ENCODE measurements at places on chromosomes 2 and 18.

DNA sequence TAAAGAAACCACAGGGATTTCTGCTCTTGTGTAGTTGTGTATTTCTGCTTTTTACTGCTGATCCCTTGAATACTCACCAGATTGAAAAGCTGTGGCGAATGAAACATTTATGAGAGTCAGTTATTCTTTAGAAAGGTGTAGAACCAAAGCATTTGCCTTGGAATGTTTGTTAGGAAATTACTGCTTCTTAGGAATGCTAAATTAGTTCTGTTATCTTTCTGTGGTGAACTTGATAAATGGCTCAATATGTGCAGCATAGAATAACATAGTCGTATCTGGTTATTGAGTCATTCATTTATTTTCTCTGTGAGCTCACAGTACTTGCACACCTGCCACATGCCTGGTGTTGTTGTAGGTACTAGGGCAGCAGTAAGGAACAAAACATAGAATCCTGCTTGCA lies 57.0 kb upstream of the FAM237A start:
- DNase-seq, result no peak

- no peak for DNase-seq
Observed at GRCh38 chr2:111634995-111635538, 248.9 kb downstream of the ANAPC1 start.

- no peak for DNase-seq
Observed at GRCh38 chr18:23266717-23267446, 131.6 kb downstream of the CABLES1 start.

DNA sequence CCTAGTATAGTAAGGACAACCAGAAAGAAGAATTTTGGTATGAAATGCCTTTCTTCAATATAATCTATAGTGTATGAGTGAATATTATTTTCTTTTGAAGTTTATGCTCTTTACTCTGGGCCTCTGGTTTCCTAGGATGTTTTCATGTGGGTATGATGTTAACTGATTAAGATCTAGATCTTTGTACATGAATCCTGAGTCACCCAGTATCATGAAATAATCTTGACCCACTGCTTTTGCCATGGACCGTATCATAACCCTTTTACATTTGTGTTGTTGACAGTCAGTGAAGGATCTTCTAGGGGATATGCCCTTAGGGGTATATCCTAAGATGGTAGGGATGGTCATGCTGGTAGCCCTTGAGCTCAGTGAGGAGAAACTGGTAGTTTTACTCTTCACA lies 100.3 kb downstream of the RAB3GAP1 start:
- no peak for DNase-seq

DNA sequence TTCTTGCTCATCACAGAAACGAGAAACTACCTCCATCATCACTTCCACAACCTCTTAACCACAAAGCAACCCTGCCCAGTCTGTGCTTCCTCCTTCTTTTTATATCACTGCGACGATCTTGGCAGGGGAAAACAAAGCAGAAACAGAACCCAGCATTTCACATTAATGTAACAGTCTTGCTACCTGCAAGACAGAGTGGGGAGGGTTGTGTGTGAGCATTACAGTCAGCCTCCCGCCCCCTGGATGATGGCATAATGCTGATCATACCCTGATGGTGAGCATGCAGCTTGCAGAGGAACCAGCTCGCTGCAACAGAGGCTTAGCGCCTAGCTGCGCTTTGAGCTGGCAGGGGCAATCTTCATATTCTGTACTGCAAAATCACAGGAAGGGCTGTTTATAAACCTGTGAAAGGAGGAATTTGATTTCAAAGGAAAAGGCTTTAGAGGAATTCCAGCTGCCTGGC lies 376.1 kb downstream of the IRS1 start:
- no peak for DNase-seq

DNA sequence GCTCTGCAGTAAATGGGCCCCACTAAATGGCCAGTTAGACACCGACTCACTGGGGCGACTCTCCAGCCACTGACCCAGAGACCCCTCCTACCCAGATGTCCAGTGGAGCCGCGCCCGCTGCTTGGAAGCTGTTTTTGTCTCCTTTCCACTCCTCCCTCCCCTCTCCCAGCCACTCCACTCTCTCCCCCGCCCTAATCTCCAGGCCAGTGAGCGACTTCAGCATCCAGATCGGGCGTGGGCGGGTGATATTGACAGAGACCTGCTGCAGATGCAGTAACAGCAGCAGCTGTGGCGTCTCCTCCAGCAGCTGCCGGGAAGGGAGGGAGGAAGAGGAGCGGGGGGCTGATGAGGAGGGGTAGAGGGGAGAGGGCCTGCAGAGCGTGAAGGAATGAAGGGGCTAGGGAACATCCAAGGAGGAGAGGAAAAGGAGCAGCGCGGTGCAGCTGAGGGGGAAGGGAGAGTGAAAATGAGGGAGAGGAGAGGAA lies at the start of gene SCN7A:
SCN7A (minus strand) TSS at position 110 of the 485 bp plus-strand sequence. CDS start 16,553 bp downstream, outside the sequence.
- no peak for DNase-seq

- no peak for DNase-seq
Observed at GRCh38 chr2:122001441-122001874, 246.0 kb downstream of the TSN start.

GRCh38 chr2:3147651-3148530 lies 229.7 kb downstream of the EIPR1 start:
- no peak for DNase-seq

DNA sequence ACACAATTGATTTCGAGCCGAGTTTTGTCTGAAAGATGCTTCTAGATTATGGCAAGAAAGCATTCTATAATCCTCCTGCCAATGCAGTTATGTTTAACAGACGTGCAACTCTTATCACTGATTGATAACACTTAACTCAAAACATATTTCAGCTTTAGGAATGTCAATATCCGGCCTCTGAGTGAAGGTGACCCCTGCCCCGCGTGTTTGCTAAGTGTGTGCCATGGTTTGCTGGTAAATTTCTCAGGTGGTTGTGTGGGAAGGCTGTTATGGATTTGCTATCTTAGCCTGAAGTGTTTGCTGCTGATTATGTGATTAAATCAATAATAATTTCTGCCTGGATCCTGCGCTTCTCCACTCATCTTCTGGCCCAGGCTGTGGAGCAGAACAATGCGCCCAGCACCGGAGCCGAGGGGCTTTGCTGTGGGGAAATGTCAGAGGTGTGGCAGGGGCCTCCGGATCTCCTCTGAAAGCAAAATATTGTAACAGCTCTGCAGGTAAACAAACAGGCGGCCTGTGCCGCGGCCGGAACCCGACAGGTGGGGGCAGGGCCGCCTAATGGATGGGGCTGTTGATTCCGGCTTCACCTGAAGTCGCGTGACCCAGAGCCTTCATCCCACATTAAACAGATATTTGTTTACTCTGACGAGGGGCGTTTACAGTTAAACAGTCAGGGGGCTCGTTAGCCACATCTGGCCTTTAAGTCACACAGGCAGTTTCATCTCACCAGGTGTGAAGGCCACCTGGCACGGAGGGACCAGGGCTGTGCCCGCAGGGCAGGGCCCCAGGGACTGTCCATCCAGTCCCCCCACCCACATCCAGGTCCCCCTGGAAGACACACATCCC lies 210.7 kb upstream of the SALL3 start:
- DNase-seq, result peak; percentile 60

DNA sequence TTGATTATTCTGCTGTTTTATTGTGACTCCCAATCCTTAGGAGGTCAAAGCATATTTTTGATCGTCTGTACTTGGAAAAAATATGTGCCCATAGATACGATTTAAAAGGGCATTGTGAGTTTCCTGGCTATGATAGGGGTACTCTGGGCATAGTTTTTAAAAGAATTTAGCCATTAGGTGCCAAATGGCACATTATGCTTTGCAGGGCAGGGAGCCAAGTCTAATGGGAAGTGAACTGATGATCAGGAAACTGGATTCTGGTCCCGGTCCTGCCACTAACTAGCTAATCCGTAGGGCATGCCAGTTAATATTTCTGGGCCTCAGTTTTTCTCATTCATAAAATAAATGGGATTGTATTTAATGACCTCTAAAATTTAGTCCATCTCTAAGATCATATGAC lies 189.3 kb downstream of the LTBP1 start:
- DNase-seq, result no peak

GRCh38 chr2:2123238-2123637 lies 207.8 kb downstream of the MYT1L start:
- DNase-seq, result no peak

- no peak for DNase-seq
Observed at GRCh38 chr18:70582981-70583380, 294.1 kb downstream of the SOCS6 start.

DNA sequence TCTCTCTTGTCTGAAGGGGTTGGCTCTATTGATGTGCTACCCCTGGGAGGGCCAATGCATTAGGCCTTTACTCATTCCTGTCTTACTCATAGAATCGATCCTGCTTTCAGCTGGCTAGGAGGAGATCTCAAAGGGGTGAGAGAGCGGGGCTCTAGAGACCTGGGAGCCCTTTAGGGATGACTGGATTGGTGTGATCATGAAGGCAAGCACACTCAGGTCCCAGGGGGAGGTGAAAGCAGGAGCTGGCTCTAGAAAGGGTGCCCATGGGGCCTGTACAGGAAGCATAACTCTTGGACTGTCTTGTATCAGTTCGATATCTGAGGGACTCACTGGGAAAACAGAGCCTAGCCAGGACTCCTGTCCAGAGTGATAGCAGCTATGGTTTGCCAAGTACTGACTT lies 47.8 kb downstream of the INPP4A start:
- no peak for DNase-seq

DNA sequence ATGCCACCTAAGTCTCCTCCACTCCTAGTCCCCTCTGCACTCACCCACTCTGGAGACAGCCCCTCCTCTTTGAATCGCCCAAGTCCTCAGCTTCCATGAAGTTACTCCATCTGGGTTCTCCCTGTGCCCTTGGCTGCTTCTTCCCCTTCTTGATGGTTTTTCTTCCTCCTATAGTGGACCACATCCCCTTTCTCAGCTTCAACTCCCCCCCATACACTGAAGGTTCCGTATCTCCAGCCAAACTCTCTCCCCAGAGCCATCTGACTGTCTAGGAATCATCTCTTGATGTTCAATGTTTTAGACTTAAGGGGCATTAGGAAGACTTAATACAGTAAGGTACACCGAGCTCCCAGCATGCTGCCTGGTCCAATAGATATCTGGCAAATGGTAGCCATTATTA lies 39.6 kb downstream of the EMX1 start:
- DNase-seq, result no peak

- DNase-seq, result no peak
Observed at GRCh38 chr2:157479081-157480027, 35.5 kb upstream of the CYTIP start.

DNA sequence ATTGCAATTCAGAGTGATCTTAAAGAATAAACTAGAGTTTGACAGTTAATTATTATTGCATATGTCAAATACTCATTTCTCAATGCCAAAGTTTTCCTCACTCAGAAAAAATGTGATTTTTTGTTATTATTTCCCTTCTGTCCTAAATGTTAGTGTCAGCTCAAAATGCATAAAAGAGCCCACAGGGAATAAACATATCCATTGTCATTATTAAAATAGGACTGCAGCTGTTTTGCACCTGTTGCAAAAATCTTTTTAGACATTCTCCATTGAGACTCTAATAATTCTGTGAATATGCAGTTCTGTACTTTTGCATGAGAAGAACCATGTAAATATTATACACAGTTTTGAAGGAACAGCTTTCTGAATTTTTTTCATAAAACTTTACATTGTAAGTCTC lies 540.0 kb upstream of the SLC39A10 start:
- no peak for DNase-seq

GRCh38 chr2:233051241-233052149 lies 8.6 kb upstream of the INPP5D start:
- DNase-seq, result no peak

DNA sequence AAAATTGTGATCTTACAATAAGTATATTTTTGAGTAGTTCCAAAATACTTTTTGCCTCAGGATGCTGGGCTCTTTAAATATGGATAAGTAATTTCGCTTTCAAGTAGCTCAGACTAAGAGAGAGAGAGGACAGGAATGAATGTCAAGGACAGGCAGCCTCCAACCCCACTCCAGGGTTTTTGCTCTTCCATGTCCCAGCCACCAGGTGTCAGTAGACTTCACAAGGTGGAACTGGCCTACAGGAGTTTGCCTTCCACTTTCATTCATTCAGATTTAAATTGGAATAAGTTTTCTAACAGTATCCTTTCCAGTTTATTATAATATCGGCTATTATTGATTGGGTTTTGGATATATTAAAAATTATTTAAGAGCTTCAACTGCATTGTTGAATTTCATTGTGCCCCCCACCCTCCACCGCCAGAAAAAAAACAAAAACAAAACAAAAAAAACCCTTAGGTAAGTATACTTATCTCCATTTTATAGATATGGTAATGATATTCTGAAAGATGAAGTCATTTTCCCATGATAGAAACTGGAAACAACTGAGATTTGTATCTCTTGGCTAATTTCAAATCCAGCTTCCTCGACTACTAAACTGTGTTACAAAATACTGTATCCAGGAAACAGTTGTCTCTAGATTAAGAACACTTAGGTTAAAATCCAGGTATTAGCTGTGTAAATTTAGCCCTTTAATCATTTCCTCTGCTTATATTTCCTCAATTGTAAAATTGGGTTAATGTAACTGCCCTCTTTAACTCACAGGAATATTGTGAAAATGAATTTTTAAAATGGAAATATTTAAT lies 793.1 kb downstream of the ERBB4 start:
- peak; percentile 79 for DNase-seq

- DNase-seq, result no peak
Observed at GRCh38 chr18:58536534-58537271, 92.2 kb downstream of the ALPK2 start.

GRCh38 chr18:58098706-58099105 lies 54.7 kb downstream of the NEDD4L start:
- no peak for DNase-seq

- no peak for DNase-seq
Observed at GRCh38 chr2:74142340-74142739, 5.4 kb downstream of the BOLA3 start.

DNA sequence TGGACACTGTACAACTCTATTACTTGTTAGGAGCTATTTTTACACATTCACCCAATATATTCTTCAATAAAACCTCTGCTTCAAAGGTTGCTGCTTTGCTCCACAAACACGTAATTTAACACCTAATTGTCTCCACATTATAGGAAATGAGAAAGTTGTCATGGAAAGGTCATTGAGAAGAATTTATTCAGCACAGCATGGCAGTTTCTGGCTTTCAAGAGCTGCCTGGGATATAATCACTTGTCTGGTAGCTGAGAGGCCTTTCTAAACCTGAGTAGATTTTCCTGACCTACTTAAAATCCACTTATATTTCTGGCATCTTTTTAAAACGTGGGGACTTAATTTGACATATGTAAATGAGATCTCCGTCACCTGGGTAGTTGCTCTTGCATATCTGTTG lies 216.1 kb downstream of the ZNF804A start:
- DNase-seq, result peak; percentile 90

DNA sequence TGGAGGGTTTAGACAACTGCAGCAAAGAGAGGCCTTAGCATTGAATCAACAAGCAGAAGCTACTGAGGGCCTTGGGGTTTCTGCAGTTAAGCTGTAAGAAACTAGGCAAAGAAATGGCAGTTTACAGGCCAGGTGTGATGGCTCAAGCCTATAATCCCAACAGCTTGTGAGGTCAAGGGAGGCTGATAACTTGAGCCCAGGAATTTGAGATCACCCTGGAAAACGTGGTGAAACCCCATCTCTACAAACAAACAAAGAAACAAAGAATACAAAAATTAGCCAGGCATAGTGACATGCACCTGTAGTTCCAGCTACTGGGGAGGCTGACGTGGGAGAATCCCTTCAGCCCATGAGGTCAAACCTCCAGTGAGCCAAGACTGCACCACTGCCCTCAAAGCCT lies 421.6 kb upstream of the CHST9 start:
- no peak for DNase-seq

All from NCI-H2081 (cell line).